ENCODE measurements at places on chromosomes 7 and 10.
A peak's percentile ranks its signal among the peaks of the same experiment; 100 is the strongest.

DNA sequence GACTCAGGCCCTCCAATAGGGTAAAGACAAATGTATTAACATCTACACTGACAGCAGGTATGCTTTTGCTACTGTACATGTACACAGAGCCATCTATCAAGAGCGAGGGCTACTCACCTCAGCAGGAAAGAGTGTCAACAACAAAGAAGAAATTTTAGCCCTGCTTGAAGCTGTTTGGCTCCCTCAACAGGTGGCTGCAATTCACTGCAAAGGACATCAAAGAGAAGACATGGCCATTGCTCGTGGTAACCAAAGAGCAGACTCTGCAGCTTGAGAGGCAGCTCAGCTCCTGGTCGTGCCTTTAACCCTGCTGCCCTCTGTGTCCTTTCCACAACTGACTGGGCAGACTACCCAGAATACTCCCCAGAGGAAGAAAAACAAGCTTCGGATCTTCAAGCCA is 5.1 kb downstream of the AKR1B15 start:
- no peak for ATAC-seq

DNA sequence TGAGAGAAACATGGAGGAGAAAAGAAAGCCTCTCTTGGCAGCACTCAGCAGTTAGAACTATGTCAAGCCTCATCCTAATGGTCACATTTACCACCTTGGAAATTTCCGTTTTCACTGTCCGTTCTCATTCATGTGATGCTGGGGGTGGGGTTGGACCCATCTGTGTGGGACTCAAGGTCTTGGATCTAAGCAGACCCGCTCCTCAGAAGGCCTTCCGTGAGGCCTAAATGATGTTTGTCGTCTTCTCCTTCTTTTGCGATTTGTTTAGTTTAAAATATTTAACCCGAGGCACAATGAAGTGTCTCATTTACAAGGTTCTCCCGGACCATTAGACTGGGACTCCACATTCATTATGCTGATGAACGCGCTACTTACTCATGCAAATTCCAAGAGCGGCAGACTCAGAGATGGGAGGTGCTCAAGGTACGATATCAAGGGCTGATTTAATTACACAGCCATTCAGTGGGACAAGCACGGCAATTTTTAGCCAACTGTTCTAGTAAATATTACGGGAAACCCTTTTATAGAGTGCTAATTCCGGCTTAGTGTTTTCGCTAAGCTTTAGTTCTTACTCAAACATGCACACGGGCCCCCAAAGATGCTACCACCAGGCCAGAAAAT is 109.1 kb upstream of the EFCAB10 start:
- no peak for ATAC-seq

- ATAC-seq, result peak; percentile 84
These were observed 81.2 kb downstream of the FZD1 start for GRCh38 chr7:91345449-91345848.

GRCh38 chr10:131246089-131246488 is 65.4 kb downstream of the TCERG1L start:
- ATAC-seq, result no peak

DNA sequence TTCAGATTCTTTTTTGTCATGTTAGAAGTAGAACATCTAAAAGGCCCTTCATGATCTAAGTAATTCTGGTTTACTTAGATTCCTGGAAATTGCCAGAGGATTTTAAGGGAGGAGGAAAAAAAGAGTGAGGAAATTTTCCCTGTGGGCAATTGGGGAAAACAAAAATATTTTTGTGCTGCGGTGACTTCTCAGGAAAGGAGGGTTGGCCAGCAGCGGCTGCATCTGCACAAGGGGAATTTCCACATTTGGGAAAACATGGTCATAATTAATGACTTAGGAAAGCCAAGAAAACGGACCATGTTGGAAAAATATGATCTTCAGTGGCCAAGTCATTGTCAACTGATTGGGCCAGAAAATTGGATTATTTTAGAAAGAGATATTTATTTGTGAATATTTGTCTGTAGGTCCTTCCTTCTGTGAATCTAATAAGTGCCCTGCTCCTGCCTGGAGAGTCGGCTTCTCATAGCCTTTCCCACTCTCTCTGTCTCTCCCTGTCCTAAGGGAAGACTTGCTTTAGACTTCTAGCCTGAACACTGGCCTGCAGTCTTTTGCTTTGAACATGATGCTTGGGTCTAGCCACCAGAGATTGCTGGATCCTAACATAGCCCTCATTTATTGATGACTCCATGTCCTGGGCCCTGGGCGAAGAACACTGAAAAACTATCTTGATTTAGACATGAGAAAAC is 124.2 kb upstream of the MKLN1 start:
- ATAC-seq, result no peak

DNA sequence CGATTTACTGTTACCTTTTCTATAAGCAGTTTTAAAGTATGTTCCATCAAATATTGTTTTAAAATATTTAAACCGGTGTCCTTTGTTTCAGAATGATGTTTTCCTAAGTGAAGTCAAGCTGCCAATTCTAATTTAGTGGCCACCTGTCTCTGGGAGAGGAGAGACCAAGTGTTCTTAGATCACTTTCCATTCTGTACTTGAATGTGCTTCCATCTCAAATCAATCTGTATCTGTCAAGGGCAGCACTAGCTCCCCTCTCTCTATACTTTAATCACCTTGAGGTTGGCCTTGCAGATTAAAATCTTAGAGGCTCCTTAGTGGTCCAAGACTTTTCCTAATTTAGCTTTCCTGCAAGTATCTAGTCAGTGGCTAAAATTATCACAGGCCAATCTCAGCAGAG is 49.6 kb downstream of the LGI1 start:
- ATAC-seq, result no peak
